Stimulated activated CD8-positive, alpha-beta memory T cell treated with anti-CD3 and anti-CD28 coated beads, Interleukin-15, amount 100 ng/mL, for 48 hours (primary cell): ENCODE measurements at places on chromosomes 3 and 15.
A peak's percentile ranks its signal among the peaks of the same experiment; 100 is the strongest.

GRCh38 chr15:29066310-29066709 lies 180.5 kb downstream of the APBA2 start:
- no peak for DNase-seq

DNA sequence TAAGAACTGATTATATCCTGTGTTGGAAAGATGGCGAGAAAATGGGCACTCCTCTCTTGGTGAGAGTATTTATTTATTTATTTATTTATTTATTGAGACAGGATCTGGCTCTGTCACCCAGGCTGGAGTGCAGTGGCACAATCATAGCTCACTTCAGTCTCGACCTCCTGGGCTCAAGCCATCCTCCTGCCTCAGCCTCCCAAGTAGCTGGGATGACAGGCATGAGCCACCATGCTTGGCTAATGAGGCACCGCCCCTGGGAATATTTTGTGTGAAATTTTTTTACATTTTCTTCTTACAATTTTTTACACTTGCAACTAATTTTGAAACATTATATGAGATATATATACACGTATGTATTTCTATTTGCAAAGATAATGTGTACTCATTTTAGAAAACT lies 150.5 kb upstream of the PRR20G start:
- no peak for DNase-seq

DNA sequence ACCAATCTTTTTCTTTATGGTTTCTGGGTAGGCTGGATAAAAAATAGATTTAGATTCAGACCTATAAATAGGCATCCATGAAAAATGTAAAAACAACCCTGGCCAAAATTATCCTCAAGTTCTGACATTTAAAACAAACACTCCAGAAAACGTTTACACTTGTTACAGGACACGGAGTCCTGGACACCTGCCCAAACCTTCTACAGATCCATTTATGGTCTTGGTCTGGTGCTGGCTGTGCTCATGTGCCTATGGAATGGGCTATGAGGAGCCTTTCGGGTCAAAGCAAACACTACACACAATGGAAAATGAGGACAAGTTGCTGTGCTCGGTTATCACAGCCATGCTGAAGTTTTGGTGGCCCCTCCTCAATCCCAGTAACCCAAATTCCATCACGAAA lies 108.1 kb downstream of the PDZRN3 start:
- DNase-seq = no peak

- DNase-seq = no peak
Observed at GRCh38 chr15:74773329-74773728, 8.6 kb upstream of the CSK start.

GRCh38 chr3:139630542-139630941 lies 47.2 kb downstream of the NMNAT3 start:
- DNase-seq = no peak

GRCh38 chr15:95013381-95013780 lies 782.0 kb downstream of the MCTP2 start:
- no peak for DNase-seq

- DNase-seq = no peak
Observed at GRCh38 chr3:178259703-178260102, 276.5 kb upstream of the KCNMB2 start.

DNA sequence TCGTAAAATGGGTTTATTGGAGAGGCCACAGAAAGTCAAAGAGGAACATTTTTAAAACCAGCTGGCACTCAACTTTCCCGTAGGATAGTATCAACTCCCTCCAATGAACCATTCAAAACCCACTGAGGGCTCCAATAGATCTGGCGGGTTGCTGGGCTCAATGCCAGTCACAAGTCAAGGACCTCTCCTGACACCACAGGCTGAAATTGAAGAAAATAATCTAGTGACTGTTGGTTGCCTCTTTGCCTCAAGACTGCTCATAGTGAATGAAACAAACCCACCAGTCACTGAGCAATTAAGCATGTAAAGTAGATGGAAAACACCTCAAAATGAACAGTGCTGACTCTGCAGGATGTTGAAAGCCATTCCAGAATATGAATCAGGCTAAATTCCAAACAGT lies 500.6 kb upstream of the AGTR1 start:
- DNase-seq = no peak

DNA sequence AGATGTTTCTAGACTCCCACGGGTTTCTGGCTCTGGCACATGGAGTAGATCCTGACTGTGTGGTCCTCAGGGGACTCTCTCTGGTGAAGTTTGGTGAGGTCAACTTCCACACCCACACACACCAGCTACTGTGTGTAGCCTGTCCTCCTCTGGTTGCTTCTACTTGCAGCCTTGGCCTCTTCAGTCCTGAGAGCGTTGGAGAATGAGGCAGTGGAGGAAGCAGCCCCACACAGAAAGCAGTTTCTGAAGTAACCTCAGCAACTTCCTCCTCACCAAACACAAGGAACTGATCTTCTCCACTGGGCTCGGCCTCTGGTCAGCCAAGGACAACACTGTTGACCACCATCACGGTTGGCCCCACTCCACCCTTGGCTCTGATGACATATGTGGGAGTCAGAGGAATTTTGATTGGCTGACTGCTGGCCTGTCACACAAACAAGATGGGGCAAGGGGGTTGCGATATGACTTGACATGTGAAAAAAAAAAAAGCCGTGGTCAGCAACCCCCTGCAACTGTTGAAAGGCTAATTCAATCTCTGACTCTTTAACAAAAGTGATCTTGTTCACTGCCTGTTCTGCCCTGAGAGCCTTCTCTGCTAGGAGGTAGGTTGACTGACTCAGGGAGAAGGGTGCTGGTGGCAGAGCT lies 19.6 kb downstream of the CD86 start:
- peak; percentile 5 for DNase-seq
